ENCODE measurements at places on chromosomes 11 and 22.

DNA sequence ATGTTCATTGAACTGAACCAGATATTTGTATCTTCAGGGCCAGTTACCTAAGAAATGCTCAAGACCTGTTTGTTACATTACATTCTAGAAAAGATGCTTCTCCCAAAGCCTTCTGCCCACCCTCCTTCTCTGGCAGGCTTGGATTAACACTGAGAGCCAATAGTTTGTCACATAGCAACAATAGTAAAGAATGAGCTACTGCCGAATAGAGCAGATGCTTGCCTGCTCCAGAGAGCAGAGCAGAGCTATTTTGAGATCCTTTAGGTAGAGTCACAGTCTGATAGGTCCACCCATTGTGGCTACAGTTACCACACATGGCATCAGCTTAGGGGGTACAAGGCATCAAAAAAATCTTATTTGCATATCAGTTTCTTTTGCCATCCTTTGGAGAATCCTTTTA is 13.5 kb upstream of the EP300 start:
- no peak for DNase-seq

DNA sequence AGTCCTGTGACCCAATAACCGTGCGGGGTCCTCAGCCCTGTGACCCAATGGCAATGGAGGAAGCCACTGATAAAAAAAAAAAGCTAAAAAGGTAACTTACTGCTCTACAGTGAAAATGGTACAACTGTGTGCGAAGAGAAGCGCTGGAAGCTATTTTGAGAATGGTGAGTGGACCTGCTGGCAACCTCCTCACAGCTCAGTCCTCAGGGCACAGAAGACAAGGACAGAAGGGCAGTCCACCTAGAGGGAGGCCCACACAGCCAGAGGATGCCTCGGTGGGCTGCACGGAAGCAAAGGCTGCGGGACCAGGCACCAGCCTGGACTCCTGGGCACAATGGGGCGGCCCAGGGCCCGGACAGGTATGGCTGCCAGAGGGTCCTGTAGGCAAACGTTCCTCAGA is 35.6 kb downstream of the BRD1 start:
- no peak for DNase-seq

GRCh38 chr11:119752946-119753345 is 23.9 kb upstream of the NECTIN1 start:
- no peak for DNase-seq

DNA sequence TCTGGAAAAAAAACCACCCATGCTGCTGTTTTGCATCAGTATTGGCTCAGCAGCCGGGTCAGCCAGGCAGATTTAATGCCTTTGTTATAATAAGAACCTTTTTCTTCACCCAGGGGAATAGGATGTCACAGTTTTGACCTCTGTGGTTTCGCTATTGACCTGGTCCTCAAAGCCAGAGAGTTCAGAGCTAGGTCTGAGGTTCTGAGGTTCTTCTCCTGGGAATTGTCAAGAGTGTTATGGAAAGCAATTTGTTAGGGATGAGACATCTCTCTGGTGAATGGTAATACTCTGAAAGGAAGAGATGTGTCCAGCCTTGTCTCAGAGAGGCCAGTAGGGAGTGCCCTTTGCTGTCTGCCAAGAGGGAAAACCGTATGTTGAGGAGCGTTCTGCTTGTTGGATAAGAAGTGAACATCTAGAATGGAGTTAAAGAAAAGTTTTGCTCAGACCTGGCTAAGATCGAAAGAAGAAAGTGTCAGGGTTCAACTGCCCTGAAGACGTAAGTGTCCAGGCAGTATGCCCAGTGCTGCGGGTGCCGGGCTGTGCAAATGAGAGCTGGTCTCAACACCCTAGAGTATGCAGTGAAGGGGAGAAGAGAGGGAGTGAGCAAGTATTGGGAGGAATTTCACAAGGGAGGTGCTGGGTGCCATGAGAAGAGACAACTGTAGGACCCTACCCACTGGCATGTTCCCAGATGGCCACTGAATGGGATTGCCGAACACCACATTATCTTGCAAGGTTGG is 150.9 kb upstream of the TTC12 start:
- DNase-seq: no peak

DNA sequence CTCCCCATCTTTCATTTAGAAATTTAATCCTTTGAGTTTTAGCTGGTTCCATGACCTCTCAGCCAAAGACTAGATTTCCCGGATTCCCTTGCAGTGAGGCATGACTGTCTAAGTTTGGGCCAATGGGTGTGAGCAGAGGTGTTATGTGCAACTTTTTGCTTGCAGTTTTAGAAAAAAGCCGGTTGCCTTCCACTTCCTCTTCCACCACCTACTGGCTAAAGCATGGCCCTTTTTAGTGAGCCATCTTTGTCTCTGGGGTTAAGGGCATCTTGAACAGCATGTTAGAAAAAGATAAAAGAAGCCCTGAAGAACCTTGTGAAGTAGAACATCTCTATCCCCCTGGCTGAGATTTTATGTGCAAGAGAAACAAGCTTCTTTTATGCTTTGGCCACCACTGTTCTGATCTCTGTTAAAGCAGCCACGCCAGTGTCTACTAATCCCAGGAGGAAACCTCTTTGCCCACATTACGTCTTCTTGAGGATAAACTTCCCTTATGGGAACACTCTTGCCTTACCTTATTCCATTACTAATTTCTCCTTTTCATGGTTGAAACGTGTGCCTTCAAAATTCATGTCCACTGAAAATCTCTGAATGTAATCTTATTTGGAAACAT is 279.9 kb downstream of the TENM4 start:
- DNase-seq: no peak

- no peak for DNase-seq
Observed at GRCh38 chr11:106950067-106950491, 68.2 kb downstream of the GUCY1A2 start.

- no peak for DNase-seq
Observed at GRCh38 chr11:113397212-113397611, 9.6 kb downstream of the ANKK1 start.

GRCh38 chr11:325796-326591 is 5.3 kb upstream of the IFITM3 start:
- DNase-seq: no peak

GRCh38 chr22:45966895-45967365 is 10.0 kb downstream of the WNT7B start:
- no peak for DNase-seq

DNA sequence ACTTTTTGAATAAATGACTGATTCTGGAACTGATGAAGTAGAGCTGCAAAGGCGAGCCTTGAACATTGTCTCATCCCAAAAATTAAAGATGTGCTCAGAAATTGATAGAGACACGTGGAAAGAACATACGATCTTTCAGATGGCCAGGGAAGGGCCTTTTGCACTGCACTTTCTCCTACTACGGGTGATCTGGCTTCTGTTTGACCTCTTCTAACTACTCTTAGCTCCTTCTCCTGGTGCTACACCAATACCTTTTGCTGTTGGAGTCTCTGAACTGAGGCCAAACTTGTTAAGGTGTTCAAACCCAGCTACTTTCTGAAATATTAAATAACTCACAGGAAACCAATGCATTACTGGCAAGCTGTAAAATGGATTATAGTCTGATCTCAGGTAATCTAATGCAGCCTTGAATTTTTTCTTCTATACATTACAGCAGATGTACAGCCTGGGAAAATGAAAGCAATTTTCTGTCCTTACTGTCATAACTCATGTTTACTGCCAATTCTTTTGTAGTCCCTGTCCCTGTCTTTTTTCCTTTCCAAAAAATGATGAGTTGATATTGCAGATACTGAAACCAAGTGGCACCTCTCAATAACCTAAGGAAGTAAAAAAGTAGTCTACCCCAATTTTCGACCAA is 1086.1 kb upstream of the CNTN5 start:
- DNase-seq: no peak

- no peak for DNase-seq
Observed at GRCh38 chr11:86180851-86181250, 63.7 kb upstream of the EED start.

GRCh38 chr11:125272821-125273220 is 108.3 kb downstream of the PKNOX2 start:
- no peak for DNase-seq

DNA sequence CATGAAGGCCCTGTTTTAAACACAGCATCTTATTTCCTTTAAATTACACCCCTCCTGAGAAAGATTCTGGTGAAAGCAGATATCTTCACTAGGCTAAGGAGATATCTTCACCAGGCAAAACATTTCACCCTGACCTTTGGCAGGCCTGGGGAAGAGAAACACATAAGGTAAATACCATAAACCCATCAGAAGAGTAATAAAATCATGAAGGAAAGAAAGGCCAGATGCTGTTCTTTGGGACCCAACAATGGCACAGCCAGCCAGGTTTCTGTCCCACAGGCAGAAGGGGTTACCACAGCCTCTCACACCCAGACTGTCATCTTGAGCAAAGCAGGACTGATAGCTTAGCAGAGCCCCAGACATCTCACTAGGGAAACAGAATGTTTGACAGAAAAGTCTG is 125.4 kb downstream of the CCDC34 start:
- no peak for DNase-seq

GRCh38 chr11:69299023-69299461 is 5.1 kb downstream of the MYEOV start:
- DNase-seq: peak; percentile 53

DNA sequence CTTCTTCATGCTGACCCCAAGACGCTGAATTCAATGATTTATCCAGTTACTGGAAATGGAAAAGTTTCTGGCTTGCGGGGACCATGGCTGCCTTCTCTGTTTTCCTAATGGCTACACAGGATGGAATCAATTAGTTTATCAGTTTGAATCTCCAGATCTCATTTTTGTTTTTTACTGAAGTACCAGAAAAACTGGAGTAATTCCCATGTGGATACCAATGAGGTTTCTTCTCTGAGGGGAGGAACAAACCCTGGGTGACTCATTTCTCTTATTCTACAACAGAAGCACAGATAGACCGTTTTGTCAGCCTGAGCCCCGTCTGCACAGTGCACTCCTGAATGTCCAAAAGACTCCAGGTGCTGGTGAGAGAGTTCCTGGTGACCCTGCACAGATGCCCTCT is 3.4 kb downstream of the ZNF195 start:
- peak; percentile 15 for DNase-seq

DNA sequence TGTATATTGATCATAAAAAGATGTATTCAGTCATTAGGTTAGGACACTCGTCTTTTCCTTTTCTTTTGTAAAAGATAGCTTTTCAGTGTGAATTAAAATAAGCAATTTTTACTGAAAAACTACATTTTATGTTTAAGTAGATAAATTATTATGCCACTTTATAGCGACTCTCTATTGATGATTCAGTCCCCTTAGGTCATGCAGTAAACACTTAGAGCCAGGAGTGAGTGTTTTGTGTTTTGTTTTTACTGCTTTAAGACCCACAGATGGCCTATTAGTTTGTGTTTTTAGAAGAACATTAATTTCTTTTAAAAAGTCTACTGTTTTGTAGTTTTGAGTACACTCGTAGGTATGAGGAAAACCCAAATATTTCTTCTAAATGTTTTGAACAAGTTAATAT is 86.6 kb downstream of the YAP1 start:
- DNase-seq: no peak

DNA sequence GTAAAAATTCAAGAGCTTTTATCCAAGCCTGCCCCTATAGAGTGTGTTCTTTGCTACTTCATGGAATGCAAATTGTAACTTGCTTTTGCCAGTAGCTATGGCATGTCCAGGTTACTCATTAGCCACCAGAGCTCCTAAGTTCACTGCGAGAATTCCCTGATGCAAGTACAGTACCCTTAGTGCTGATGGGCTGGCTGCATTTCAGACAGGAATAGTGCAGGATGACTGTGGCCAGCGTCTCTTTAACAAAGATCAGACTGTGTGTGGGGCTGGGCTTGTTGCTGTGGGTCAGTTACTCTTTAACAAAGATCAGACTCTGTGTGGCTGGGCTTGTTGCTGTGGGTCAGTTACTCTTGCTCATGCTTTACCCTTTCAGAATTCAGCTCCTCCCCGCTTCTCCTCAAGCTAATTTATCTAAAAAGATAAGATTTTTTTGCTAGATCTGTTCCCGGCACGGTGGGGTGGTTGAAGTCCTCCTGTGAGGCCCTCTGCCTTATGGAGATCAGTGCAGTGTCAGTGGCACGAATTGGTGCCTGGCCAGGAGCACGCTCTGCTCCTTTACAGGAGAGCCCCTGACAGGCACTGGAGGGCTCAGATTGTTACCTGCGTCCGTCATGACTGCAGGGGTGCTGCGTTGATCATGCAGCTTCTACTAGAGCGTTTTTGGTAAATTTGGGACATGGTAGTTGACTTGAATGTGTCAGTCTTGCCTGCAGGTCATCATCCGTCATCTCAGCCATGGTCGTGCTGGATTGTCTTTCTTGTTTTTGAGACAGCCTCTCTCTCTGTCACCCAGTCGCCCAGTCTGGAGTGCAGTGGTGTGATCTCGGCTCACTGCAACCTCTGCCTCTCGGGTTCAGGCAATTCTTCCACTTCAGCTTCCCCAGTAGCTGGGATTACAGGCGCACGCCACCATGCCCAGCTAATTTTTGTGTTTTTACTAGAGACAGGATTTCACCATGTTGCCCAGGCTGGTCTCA is 27.0 kb downstream of the AP2A2 start:
- no peak for DNase-seq

- DNase-seq: no peak
Observed at GRCh38 chr11:23112390-23112789, 252.1 kb upstream of the CCDC179 start.

DNA sequence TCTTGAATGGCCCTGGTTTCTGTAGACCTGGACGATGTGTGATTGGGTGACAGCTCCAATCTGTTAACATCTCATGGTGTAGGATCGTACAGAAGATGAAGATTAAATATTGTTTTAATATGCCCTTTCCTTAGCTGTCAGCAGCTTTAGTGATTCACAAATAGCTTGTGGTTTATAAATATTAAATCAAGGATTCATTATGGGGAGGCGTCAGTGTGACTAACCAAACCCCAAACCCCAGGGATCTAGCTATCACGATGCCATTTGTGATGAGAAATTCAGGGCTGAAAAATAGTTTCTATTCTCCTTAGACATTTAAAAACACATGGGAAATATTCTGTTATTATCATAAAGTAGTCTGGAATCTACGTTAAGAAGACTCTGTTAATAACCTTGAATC is 73.4 kb downstream of the NCAM1 start:
- no peak for DNase-seq

DNA sequence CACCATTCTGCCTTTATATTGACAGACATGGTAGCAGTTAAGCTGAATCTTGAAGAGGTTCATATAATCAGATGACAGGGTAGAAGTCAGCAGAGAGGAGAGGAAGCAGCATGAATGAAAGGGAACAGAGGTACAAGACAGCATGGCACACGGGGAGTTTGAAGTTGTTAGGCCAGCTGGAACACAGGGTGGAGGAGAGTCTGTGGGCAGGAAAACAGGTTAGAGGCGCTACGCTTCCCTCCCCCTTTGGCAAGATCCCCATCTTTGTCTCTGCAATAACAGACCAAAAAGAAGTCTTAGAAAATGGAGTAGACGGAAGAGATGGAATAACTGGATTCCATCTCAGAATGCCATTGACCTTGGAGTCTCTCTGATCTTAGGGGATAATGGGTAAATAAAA is 20.0 kb upstream of the NDUFC2 start:
- DNase-seq: no peak
